ENCODE measurements at places on chromosomes 5 and 9.

DNA sequence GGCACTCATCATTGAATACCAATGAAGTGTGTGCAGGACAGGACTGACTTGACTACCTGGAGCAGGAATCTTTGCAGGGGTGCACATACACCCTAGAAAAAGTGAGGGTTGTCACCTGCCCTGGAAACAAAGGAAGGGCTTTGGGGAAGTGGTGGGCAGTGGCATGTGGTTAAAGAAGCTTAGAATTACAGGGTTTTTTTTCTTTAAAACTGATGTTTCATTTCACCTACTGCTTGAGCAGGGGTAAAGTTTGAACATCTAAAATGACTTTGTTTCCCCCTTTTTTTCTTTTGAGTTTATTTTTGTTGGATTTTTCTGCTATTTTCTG, 2.0 kb upstream of the KDM3B start:
- no peak for DNase-seq

GRCh38 chr5:127999909-128000308, 83.7 kb upstream of the SLC12A2 start:
- no peak for DNase-seq

DNA sequence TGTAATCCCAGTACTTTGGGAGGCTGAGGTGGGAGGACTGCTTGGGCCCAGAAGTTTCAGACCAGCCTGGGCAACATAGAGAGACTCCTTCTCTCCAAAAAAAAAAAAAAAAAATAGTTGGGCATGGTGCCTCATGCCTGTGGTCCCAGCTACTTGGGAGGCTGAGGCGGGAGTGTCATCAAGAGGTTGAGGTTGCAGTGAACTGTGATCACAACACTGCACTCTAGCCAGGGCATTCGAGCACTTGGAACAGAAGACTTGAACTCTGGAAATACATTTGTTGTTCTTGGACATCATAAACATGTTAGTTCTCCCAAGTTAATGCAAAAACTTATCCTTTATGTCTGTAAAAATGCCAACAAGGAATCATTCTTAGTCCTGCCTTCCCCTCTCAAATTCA, 29.6 kb downstream of the EHMT1 start:
- no peak for DNase-seq

- no peak for DNase-seq
Observed at GRCh38 chr9:84357275-84357674, 16.7 kb upstream of the SLC28A3 start.

- no peak for DNase-seq
Observed at GRCh38 chr5:22986281-22986680, 133.1 kb upstream of the CDH12 start.

DNA sequence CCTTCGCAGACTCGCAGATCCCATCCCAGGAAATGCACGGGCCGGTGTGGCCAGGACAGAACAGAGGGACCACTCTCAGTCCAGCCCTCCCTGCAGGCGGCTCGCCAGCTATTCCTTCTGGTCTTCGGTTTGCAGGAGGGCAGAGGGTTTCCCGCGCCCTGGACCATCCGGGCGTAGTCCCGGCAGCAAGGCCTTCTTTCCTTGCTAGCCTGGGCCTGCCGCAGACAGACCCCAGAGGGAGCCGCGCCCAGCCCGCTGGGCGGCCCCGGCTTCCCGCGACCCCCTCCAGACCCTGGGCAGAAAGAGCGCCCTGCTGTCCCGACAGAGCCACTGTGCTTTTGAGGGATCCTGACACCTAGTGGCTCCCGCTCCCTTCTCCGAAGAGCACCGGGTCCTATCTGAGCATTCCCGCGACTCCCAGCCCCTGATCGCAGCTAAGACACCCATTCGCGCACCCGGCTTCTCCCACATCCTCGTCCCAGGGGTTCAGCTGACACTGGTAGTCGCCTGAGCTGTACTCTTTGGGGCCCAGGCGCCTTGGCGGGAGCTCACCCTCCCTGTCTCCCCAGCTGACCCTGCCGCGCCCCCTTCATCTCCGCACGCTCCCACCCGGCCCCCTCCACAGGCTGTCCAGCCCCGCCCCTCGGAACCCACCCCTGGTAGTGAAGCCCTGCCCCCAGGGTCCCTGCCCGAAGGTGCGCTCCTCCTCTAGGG, 1.1 kb downstream of the CFAP90 start:
- peak; percentile 32 for DNase-seq

DNA sequence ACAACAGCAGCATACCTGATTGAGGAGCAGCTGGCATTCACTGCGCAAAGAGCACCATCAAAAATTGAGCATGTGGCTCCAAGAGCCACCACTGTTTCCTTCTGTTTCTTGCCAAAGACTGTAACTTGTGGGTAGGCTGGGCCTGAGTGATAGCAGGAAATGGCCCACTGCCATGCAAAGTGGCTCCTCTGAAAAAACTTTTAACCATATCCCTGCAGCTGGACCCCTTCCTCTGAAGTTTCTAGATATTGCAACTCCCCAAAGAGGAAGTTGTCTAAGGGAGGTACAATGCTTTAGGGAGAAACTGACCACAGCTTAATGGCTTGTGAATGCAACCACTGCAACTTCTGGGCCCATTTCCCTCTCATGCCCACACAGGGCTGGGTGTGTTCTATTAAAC, 355.4 kb upstream of the PDE4D start:
- no peak for DNase-seq

GRCh38 chr5:68884883-68885282, 208.9 kb upstream of the SLC30A5 start:
- no peak for DNase-seq

Data from NCI-H1092 treated with DMSO at 0.1 percent for 48 hours (cell line).